ENCODE measurements at places on chromosomes 2 and 18.

DNA sequence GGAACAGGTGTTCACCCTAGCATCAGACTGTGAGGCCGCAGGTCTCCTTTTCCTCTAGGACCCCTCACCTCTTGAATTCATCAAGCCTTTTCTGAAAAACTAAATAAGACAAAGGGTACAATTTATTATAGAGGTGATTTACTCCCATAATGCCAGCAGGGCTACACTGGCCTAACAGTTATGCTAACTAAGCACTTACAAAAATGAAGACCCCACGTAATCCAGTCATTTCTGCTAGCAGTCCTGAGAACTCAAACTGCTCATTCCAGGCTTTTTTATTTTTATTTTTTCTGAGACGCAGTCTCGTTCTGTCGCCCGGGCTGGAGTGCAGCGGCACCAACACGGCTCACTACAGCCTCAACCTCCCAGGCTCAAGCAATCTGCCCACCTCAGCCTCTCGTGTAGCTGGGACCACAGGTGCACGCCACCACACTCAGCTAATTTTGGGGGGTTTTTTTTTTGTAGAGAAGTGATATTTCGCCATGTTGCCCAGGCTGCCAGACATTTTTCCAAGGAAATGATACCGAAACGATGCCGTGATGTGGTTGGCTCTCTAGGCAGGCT, 14.2 kb downstream of the CAPG start:
- no peak for DNase-seq

DNA sequence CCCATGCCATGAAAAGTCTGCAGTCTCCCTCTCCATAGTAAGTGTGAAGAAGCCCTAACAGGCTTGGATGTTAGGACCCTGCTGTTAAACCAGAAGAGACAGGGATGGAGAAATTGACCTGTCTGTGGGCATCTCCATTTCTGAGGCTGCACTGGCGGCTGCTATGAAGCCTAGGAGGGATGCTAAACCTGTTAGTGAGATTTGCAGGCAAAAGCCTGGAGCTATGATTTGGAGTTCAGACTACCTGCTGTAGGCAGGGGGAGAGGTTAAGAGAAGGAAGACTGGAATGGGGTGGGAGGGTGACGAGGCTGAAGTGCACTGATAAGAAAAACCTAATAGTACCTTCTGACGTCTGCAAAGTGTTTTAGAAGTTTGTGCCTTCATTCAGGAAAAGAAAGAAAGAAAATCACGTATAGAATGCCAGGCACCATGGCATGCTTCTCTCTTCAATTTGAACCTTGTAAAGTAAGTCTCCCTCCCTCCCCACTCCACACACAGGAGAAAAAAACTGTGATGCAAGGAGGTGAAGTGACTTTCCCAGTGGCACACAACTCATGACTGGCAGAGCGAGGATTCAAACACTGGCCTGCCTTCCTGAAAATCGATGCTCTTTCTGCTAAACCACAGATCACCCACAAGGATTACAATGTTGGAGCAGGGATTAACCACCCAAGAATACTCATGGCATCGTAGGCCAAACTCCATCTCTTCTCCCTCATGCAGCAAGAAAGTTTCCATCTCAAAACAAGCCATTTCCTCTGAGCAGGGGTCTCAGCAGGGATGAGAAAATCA, 98.5 kb upstream of the PKDCC start:
- DNase-seq = no peak

- DNase-seq = no peak
These were observed 3.5 kb upstream of the LIPG start for GRCh38 chr18:49558356-49558755.

GRCh38 chr2:164515734-164516133, 105.5 kb downstream of the GRB14 start:
- DNase-seq = no peak

GRCh38 chr2:151819920-151820319, 8.3 kb downstream of the ARL5A start:
- DNase-seq = no peak

- DNase-seq = no peak
These were observed 461.0 kb upstream of the CDH2 start for GRCh38 chr18:28637897-28638296.

DNA sequence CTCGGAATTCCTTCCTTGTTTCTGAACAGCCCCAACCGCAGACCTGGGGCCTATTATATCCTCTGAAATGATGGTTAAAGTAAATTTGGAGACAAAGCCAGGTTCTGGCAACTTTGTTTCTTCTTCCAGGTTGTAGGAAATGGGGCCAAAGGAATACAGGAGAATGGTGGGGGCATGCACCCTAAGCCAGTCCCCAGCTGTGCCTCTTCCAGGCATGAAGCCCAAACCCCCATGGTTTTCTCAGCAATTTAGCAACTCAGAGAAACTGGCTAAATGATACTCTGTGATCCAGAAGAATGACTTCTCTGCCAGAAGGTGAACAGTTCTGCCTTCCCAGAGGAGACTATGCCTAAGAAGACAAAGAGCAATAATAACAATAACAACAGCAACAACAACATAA, 635.0 kb upstream of the FANCL start:
- no peak for DNase-seq

DNA sequence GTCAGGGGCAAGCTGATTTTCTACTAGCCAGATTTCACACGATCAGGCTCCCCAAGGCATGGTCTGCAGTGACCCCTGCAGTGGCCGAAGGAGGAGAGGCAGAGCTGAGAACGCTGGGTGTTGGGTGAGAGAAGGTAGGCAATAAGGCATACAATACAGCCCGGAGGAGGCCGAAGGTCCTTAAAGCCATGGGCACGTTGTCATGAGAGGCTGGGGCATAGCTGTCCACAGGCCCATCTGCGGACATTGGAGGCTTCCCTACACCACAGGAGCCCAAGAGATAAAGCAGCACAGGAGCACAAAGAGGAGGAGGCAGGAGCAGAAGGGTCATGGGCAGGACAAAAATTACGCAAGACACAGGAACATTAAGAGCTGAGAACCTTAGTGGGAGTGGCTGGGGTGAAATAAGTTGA, 16.7 kb upstream of the BZW1 start:
- no peak for DNase-seq
